ENCODE measurements at places on chromosomes 6 and 20.

DNA sequence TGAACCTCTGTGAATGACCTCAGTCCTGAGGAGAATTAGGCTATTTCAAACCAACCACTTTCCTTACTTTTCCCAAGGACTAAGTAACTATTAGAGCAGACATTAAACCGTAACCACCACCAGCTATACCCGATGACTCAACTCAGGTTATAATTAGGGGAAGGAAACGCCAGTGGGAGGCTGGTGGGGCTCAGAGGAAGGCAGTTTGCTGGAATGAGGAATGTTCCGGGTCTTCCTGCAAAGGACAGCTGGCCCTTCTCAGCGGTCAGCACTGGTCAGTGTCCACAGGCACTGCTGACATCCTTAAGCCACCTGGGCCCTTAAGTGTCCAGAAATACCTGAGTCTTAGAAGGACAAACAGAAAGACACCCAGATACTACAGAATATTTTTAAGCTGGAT, 515.2 kb downstream of the MAFB start:
- no peak for DNase-seq

GRCh38 chr20:20003031-20003954, 13.9 kb upstream of the NAA20 start:
- DNase-seq, result no peak

DNA sequence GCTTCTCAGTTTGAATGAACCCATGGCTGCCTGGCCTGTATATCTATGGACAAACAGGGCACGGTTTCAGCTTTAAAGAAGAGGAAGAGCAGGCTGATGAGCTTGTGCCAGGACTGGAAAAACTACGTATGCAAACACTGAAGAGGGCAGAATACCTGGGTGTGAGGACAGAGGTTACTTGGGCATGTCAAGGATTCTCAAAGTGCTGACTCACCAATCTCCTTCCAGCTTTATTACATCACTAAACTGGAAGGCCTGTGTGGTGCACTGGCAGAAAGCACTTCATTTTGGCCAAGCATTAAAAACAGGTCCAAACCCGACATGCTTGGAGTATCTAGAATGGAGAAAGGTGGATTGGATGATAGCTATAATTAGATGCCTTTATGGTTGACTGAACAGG, 95.2 kb downstream of the GMPR start:
- DNase-seq, result peak; percentile 52

DNA sequence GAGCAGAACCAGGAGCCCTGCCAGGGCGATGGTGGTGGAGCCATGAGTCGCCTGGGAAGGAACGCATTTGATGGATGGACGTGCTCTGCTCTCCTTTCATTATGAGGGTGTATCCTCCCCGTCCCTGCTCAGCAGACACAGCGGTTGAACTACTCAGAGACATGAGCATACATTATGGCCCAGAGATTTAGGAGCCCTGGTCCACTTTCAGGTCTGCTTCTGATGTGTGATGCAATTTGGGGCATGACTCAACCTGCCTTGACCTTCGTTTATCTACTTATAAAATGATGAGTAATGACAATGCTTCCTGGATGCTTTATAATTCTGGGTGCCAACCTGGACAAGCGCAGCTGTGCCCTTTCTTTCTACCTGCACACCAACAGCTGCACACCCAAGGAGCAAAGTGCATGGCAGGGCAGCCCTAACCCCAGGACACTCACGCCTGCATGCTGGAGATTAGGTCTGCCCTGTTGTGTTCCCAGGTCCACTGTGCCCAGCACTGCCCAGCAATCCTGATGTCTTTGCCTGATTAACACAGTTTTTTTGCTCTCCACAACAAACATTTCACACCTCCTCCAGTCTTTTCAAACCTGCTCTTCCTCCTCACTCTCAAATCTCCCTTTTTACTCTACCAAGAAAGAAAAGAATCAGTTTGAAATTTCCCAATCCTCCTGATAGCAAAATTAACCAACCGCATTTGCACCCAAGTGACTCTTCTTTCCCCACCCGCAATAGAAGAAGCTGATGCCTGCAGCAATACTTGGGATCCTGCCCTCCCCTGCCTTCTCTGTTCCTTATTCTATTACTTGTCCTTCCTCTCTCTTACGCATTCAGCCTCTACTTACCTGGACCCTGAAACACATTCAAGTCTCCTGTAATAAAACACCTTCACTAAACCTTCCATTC, 81.2 kb downstream of the EZR start:
- peak; percentile 68 for DNase-seq

DNA sequence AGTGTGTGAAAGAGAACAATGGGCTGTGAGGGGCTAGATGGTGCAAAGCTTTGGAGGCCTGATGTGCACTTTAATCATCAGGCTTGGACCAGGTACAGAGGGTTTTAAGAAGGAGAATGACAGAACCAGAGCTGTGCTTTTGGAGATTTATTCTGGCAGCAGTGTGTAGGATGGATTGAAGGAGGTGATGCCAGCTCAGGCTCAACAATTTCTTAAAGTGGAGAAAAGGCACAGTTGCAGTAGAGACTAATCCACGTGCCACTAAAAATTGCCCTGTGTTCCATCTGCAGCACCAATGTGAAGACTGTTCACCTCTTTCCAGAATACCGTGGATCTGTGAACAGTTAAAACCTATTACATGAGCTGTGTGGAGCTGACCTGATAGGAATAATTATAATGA, 134.7 kb downstream of the FUT9 start:
- DNase-seq, result no peak

GRCh38 chr6:8059129-8059528, 5.1 kb downstream of the BLOC1S5 start:
- DNase-seq, result no peak

DNA sequence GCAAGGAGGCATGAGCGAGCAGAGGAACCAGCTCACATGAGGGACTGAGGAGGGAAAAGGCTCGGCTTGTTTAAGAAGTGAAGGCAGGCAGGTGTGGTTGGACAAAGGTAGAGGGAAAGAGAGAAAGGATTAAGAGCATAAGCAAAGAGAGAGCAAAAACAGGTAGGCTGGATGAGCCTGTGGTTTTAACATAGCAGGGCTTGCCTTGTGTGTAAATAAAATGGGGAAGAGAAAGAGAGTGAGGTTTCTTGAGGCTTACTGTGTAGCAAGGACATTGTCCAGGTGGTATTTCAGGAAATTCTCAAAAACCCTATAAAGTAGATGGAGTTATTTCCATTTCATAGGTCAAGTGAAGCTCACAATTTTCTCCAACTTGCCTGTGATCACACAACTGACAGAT, 93.9 kb upstream of the HDAC2 start:
- DNase-seq, result no peak
